ENCODE measurements at places on chromosomes 6 and 20.

- DNase-seq: no peak
These were observed 199.5 kb upstream of the FBXL4 start for GRCh38 chr6:99147206-99147605.

GRCh38 chr6:8100159-8100854 lies 2.0 kb downstream of the EEF1E1 start:
- DNase-seq: no peak

DNA sequence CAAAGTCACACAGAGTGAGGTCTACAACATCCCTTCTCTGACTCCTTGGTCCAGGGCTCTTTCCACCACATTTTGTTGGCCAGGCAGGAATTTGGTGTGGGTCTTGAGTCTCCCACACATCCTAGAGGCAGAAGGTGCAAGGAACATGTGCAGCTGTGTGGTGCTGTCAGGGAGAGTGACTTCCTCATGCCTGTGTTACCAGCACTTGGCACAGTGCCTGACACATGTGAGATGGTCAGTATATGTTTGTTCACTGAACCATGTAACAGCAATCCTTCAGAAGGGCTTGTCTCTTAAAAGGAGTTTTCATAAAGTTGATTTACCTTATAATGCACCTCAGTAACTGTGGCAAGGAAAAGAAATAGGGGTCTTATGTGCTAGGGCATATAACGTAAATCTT lies 168.5 kb downstream of the CDC5L start:
- no peak for DNase-seq

DNA sequence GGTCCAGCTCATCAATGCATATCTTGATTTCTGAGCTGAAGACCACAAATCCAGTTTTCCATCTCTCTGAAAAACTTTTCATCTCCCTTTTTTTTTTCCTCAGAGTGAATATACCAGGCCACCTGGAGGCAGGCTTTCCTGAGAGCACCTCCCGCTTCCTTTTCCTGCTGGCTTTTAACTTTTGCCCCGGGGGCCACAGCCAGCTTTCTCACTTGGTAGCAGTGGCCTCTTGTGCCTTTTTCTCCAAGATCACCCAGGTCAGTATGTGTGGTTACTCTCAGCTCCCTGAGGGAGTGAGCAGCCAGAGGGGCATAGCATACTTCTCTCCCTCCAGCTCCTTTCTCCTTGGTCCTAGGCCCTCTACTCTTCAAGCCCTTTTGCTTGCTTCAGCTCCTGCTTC lies at the start of gene BTN1A1:
Gene BTN1A1, plus strand, starts transcription at position 202 of the 400 bp plus-strand sequence. CDS start 984 bp downstream, outside the sequence.
- no peak for DNase-seq

- DNase-seq: no peak
These were observed 993.0 kb downstream of the EYS start for GRCh38 chr6:64714073-64714472.

DNA sequence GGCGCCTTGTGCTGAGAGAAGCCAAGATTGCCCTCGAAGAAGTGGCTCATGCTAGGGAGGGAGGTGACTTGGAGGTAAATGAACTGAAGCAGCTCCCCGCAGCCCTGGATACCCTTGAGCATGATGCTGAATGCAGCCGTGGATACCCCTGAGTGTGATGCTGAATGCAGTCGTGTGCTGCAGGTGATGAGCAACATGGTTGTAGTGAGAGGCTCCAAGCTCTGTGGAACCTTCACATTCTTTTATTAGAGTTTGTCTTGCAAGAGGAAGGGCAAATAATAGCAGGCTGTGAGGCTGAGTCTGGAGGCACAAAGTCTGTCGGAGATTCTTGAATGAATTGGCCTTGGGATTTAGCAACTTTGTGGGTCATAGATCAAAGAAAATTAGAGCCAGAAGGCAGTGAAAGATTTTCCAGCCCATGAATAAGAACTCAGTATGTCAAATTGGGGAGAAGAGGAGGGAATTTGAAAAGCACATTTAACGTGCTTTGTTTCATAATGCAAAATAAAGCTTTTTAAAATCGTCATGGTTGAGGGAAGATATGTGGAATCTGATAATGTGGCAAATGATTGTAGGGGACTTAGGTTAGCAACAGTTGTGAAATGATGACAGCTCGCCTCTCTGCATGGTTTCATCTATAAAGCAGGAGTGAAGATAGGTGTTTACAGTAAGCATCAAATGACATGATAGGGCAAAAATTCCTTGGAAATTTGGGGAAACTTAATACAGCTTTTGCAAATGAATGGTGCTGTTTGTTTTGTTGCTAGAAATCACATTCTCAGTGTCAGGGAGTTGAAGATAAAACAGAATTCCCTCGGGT lies 120.1 kb upstream of the TIAM2 start:
- DNase-seq: no peak

GRCh38 chr20:41408156-41408794 lies 41.7 kb upstream of the EMILIN3 start:
- no peak for DNase-seq

GRCh38 chr20:60132162-60132826 lies 174.1 kb downstream of the CDH26 start:
- DNase-seq: no peak

DNA sequence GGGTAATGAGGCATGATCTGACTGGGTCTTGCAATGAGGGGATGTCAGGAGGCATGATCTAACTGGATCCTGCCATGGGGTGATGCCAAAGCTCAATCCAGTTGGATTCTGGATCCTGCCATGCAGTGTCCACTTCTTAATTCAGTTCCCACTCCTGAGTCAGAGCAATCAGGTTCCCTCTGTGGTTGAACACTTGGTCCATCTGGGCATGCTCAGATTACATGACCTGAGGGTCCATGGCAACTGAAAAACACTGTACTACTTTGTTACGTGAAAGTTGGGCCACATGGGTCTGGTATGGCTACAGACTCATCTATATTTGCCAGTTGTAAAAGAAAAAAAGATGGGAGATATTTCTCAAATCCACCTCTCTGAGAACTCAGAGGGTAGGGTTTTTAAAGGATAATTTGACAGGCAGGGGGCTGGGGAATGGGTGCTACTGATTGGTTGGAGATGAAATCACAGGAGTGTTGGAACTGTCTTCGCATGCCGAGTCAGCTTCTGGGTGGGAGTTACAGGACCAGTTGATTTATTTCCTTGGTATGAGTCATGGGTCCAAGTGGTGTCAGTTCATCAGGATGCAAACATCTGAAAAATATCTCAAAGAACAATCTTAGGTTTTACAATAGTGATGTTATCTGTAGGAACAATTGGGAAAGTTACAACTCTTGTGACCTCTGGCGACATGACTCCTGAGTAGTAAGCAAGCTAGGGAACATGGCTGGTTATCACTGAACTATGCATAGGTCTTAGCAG lies 21.6 kb downstream of the C6orf163 start:
- DNase-seq: no peak

DNA sequence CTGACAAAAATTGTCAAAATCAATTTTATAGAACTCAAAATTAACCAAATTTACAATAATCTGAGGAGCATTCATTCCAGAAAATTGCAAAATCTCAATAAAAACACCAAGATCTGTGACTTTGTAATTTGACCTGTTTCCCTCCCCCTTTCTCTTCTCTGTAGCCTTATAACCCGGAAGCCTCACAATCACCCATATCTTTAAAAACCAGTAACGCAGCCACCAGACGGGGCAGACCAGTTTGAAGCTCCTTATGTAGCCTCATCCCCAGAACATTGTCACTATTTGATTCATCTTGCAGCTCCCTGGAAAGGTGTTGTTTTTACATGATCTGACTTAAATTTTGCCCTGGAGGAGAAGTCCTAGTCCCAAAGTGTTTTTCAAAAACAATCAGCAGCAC lies 27.5 kb upstream of the TGM6 start:
- DNase-seq: no peak

DNA sequence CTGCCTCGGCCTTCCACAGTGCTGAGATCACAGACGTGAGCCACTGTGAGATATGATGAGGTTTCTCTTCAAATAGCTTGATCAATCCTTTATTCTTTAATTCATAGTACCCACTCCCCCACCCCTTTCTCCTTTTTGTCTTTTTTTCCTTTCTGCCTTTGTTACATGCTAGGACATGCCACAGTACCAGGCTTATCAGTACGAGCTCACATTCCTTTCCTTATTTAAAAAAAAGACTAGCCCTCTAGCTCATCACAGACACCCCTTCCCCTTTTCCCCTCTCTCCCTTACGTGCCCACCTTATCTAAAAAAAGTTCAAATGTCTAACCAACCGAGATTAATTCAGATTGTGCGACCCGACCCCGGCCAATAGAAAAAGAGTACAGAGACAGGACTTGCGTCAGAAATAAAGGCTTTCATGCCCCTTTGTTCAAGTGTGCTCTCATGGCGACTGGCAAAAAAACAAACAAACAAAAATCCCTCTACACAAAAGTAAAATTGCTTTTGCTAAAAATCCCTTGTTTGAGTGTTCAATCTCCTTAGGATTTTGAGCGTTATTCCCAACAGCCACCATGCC lies 49.2 kb downstream of the MRAP2 start:
- DNase-seq: no peak

GRCh38 chr6:132392792-132393191 lies 8.5 kb downstream of the MOXD1 start:
- no peak for DNase-seq

DNA sequence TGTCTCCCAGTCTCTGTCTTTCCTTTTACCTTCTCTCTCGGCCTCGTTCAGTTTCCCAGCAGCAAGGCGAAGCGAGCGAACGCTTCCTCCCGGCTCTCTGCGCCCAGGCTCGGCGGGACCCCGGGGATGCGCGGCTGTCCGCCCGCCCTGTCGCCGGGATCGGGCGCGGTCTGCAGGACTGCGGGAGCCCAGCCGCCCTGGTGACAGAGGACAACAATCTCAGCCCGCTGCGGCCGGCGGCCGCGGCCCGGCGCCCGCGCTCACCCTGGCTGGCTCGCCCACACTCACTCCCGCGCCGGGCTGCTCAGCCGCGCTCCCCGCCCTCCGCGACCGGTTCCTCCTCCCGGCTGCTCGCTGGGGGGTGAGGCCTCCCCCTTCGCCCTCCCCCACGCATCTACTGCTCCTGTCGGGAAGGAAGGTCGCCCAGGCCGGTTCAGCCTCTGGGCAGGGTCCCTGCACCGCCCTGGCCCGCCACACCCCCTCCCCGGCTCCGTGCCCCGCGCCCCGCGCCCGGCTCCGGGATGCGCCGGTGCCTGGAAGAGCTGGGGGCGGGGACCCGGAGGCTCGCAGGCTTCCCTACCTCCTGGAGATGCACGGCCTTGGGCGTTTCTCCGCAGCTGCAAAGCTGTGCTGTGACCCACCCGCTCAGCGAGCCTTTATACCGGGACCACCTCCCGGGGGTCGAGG lies 410 bp downstream of the SYNE1 start:
- peak; percentile 1 for DNase-seq

GRCh38 chr6:109508166-109508860 lies 25.3 kb upstream of the ZBTB24 start:
- no peak for DNase-seq

- DNase-seq: no peak
These were observed 115.9 kb downstream of the PREX1 start for GRCh38 chr20:48711696-48712464.

DNA sequence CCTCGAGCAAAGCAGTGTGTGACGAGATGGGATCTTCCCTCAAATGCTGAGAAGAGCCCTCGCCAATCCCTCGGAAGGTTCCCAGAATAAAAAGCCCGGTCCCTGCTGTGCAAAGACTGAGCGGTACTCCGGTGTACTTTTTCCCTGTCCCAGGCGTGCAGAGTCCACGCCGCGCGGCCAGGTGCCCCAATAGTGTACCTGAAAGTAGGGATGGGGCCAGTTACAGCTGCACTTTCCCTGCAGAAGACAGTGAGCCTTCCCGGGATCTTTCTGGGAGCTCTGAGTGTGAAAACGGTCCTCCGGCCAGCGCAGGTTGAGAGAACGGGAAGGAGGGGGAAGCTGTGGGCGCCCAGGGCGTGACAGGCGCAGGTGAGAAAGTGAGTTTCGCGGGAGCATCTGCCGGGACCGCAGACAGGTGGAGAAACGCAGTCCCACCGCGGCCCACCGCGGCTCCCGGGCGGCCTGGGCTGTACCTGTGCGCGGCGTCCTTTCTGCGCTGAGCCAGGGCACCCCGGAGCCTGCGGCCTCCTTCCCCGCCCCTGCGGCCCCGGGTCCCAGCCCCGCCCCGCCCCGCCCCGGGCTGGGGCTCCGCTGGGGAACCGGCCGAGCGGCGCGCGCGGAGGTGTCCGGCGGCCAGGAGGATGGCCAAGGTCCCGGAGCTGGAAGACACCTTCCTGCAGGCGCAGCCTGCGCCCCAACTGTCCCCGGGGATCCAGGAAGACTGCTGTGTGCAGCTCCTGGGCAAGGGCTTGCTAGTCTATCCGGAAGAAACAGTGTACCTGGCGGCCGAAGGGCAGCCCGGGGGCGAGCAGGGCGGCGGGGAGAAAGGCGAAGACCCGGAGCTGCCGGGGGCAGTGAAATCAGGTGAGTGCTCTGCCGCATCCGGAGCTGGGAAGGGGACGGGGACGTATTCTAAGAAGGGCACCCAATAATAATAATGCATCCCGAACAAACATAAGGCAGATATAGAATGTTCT lies at the start of gene RFX6:
Gene RFX6, plus strand, starts transcription at position 608 of the 977 bp plus-strand sequence. Its CDS starts 34 bp downstream, at position 642.
- DNase-seq: no peak

DNA sequence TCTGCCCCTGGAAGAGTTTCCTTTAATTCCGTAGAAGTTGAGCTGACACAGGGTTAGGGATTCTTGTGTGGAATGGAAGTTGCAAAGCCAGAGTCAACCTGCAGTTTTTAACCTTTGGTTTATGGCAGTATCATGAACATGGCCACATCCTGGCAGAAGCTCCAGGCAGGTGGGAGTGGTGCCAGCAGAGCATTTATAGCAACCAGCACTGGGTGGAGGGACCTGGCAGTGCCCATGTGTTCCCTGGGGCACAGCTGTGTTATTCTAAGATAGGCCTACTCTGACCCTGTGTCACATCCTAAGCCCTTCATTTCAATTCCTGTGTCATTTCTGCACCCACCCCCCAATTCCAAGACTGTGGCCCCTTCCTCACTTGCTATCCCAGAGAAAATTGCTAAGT lies 26.1 kb upstream of the ZNF831 start:
- DNase-seq: no peak

DNA sequence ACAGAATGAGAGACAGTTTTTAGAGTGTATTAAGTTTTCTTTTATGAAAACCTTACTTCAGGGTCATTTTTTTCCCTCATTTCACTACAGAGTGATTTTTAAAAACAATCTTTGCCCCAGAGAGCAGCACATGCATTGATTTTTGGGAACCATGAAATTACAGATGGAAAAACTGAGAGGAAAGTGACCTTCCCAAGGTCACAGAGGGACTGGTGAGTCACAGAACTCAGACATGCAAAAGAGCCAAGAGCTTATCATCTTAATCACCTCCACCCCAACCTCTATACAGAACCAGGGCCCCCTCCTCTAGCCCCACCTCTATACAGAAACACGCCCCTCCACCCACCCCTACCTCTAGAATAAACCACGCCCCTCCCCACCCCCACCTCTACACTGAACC lies 10.7 kb downstream of the PXMP4 start:
- no peak for DNase-seq

GRCh38 chr6:30855429-30856075 lies 28.8 kb upstream of the DDR1 start:
- no peak for DNase-seq

GRCh38 chr6:53257533-53257932 lies 91.2 kb downstream of the ELOVL5 start:
- DNase-seq: no peak

- DNase-seq: no peak
These were observed 586.8 kb upstream of the MAP3K7 start for GRCh38 chr6:91173651-91174050.
